NCI-H2029 treated with DMSO at 0.1 percent for 48 hours (cell line): ENCODE measurements at places on chromosomes 11 and 22.

DNA sequence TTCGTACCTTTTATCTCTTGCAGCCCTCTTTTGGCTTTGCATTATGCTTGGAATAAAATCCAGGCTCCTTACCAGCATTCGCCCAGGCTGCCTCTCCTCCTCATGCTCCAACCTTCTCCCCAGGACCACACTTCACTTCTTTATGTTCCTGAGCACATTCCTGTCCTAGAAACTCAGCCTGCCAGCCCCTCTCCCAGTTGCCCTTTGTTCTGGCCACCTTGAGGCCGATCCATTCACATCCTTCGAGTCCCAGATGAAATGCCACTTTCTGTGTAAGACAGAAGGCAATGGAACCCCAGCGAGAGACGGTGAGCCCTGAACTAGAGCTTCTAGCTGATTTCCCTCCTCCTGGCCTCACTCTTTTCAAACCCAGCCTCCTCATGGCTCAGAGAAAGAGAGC, 73.0 kb upstream of the NTM start:
- no peak for DNase-seq

GRCh38 chr11:126210871-126211235, 597 bp downstream of the RPUSD4 start:
- DNase-seq, result no peak

GRCh38 chr11:58768137-58768536, 36.4 kb upstream of the GLYAT start:
- no peak for DNase-seq

- no peak for DNase-seq
Observed at GRCh38 chr11:103325686-103326069, 216.5 kb downstream of the DYNC2H1 start.

DNA sequence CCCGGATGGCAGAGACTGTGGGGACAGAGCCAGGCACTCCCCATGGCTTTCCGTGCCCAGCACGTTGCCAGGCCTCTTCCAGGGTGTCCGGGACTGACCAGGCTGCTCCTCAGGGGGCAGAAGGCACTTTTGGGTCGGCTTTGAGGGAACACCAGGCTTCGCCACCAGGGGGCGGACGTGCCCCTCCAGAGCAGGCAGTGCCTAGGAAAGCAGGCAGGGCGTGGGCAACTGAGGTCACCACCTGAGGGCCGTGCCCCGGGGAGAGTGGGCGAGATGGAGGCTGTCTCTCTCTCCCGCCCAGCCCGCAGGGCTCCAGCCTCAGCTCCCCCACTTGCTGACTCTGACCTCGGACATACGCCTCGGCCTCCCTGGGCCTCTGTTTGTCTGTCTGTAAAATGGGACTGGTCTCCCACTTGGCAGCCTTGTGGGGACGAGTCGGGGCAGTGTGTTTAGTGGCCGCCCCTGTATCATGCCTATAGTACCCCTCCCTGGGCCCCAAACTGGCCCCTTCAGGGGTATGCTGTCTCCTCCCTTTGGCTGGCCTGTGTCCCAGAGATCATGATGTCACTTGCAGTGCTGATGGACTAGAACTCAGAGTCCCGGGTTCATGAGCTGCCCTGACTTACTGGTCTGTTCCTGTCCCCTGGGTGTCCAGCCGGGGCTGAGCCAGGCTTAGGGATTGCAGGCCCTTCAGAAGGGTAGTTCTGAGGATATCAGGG, 4.4 kb upstream of the PRR5 start:
- no peak for DNase-seq

- DNase-seq, result no peak
Observed at GRCh38 chr11:30573951-30574350, 12.2 kb downstream of the MPPED2 start.

- DNase-seq, result peak; percentile 12
Observed at GRCh38 chr22:43388420-43388851, 23.4 kb upstream of the MPPED1 start.

GRCh38 chr11:33588056-33588455, 112.6 kb downstream of the C11orf91 start:
- no peak for DNase-seq

- DNase-seq, result no peak
Observed at GRCh38 chr11:120211522-120212258, 858 bp downstream of the OAF start.
